ENCODE measurements at places on chromosomes 4 and X.

- no peak for DNase-seq
Observed at GRCh38 chrX:74602142-74602541, 12.3 kb downstream of the RLIM start.

- DNase-seq = no peak
Observed at GRCh38 chr4:170229006-170229405, 139.2 kb upstream of the AADAT start.

DNA sequence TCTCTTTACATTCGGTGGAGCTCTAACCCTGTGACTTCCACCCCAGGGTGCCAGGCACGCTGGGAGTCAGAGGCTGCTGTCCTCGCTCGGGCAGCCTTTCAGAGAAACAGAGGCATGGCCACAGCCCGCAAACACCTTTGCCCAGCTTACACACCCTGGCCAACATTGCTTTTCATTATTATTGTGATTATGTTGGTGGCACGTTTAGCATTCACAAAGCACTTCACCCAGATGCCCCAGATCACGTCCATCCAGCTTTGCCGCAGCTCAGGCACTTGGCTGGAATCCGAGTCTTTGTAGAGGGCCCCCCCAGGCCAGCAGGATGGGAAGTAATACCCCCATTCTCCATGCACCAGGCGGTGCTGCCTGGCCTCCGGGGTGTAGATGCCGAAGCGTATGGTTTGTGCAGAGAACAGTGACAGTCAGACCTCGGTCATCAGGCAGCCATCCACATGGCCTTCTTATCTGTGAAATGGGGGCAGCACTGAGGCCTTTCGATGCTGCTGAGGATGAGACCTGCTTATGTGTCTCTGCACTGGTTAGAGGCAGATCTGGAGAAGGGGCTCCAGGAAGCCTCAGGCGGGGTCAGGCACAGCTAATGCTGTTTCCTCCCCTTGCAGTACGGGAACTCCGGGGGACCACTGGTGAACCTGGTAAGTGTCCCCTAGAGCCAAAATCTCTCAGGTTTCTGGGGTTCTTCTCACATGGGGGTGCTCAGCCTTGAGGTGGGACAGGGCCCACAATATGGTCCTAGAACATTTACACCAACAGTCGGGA is 22.3 kb downstream of the HTRA3 start:
- DNase-seq = no peak

- peak; percentile 38 for DNase-seq
Observed at GRCh38 chr4:3766785-3767569, 792 bp downstream of the ADRA2C start.

DNA sequence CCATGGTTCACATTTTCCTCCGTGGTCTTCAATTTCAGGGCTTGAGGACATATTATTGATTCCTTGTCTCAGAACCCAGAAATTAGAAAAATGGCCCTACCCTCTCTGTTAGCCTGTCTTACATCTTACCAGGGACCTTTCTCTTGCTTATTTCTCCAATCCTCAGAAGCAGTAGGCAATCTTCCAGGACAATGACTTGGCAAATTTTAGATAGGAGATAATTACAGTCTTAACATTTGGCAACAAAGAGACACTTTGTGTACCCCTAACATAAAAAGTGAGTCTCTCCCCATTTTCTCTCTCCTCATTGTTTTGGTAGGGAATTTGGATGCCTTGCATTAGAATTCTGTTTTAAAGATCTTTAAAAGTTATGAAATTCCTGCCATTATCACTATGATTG is 778.1 kb upstream of the SLIT2 start:
- DNase-seq = no peak

GRCh38 chr4:139628184-139629012 is 37.2 kb upstream of the MGST2 start:
- peak; percentile 85 for DNase-seq

DNA sequence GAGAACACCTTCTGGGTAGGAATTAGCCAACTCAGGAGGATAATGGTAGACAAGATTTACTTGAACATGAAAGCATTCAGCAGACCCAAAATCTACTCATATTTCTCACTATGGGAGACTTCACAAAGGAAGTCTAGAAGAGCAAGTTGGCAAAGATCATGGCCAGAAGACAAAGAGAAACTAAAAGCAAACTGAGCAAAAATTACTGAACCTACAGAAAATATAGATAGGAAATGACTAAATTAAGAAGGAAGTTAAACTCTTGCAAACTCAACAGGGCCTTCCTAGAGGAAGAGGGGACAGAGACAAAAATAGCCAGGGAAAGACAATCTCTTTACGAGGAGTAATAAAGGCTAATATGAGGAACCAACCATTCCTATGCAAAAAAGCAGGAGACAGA is 18.7 kb downstream of the CORIN start:
- DNase-seq = no peak

DNA sequence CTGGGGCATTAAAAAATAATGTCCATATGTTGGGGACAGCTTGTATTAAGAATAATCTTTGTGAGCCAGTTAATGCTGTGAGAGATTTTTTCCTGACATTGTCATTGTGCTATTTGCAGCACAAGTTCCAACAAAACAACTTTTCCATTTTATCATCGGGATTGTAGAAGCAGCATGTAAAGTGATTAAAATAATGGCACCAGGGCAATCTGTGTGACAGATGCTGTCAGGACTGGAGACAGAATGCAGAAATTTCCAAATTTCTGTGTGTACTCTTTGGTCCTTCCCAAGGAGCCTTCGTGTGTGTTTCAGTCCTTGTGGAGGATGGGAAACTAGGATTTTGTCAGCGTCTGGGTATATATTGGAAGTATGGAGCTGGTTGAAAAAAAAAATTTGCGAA is 101.5 kb upstream of the LIMCH1 start:
- DNase-seq = no peak

DNA sequence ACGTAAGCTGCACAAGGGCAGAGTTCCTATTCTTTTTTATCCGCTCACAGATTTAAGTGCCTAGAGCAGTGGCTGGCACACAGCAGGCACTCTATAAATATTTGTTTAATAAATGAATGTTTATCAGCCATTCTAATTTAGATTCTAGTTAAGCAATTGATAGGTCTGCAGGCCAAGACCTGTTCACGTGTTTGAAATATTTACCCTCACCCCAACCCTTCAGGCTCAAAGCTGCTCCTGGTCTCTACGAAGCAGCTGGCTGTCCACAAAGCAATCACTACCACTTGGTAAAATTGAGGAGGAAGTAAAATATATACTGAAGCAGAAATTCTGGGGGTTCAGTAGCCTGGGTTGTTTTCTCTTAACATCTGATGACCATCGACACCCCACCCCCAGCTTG is 158.1 kb downstream of the MGST2 start:
- DNase-seq = no peak

- no peak for DNase-seq
Observed at GRCh38 chrX:7503251-7503650, 339.7 kb upstream of the VCX start.

DNA sequence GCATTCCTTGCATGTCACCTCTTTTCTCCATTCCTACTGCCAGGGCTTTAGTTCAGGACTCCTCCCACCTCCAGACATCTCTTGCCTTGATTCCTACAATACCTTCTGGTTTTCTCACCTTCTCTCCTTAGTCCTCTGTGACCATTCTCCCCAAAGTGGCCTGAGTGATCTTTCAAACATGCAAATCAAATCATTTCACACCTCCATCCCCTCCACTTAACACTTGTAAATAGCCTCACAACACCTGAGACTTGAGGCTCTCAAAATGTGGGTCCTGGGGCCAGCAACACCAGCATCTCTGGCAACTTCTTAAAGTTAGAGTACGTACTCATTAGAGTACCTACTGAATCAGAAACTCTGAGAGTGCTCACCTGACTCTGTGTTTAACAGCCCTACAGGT is 68.4 kb downstream of the RTL9 start:
- no peak for DNase-seq

DNA sequence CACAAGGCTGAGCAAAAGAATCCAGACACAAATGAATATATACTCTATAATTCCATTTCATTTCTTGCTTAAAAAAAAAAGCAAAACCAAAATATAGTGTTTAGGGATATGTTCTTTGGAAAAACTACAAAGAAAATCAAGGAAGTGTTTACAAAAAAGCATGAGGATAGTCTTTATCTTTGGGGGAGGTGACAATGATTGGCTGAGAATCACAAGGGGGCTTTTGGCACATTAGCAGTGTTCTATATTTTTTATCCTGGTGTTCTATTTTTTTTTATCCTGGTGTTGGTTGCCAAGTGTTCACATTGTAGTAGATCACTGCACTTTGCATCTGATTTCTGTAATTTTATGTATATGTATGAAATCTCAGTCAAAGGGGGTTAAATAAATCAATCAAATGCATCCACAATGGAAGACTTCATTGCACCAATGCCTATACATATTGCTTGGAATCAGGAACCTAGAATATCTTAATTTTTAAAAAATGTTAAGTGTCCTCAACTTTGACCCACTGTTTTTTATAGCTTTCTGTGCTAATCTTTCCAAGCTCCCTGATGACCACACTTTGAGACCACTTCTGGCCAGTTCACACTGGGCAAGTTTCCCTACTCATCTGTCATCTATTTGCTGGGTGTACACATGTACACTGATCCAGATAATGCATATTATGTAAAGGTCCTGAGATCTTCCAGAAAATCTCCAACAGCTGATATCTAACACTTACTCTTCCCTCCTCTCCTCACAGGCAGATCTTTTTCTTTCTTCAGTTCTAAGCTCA is 3.7 kb downstream of the TBC1D9 start:
- no peak for DNase-seq

DNA sequence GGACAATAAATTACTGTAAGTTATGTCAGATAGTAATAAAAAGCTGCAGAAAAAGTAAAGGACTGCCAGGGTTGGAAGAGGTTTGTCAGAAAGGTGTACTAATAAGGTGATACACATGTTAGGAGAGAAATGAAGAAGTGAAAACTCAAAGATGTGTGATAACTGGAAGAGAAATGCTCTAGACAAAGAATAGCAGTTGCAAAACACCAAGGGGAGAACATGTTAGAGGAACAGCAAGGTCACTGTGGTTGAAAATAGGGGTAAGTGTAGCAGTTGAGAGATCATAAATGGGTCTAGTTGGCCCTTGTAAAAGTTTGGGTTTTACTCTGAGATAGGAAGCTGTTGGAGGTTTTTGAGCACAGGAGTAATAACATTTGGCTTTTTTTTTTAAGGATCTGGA is 46.9 kb downstream of the HSPA4L start:
- DNase-seq = no peak

- no peak for DNase-seq
Observed at GRCh38 chr4:48431401-48431800, 51.7 kb upstream of the SLC10A4 start.

DNA sequence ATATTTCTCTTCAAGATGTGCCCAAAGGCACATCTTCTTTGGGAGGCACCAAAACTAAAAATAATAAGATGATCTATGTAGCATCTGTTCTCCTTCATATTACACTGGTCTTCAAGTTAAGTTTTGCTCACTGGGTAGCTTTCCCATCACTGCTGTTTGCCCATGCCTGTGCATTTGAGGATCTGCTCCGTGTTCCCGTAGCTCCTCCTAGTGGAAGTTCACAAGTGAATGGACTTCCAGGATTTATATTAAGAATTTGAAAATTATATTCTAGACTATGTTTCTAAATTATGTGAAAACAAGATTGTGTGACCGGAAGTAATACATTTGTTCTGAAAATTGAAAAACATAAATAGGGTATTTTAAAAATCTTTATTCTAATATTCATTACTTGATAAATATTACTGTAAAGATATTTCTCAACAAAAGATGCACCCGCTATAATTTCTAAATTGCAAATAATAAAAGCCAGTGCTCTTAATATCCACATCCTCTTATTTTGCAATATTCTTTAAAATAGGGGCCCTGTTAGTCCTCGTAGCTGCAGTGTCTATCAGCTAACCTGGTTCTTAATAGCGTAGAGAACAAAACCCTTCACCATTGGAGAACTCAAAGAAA is 147.7 kb downstream of the RBM46 start:
- DNase-seq = no peak

- DNase-seq = peak; percentile 21
Observed at GRCh38 chr4:115537387-115537786, 424.0 kb upstream of the NDST4 start.

DNA sequence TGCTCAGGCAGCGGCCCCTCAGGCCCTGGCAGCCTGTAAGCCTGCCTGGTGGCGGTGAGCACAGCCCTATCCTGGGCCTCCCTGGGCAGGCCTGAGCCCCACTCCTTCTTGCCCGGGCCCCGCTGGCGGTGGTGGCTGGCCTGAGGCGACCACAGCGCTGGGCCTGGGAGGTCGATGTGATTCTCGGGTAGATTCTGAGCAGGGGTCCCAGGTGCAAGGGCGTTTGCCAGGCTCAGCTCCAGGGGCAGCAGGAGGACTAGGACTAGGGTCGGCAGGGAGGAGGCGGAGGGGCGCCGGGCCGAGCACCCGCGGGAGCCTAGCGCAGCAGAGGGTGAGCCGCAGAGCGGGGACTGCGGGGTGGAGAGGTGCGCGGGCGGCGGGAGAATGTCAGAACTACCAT is 17.0 kb downstream of the FAM9A start:
- no peak for DNase-seq

- no peak for DNase-seq
Observed at GRCh38 chr4:77843628-77844027, 19.0 kb upstream of the MRPL1 start.

DNA sequence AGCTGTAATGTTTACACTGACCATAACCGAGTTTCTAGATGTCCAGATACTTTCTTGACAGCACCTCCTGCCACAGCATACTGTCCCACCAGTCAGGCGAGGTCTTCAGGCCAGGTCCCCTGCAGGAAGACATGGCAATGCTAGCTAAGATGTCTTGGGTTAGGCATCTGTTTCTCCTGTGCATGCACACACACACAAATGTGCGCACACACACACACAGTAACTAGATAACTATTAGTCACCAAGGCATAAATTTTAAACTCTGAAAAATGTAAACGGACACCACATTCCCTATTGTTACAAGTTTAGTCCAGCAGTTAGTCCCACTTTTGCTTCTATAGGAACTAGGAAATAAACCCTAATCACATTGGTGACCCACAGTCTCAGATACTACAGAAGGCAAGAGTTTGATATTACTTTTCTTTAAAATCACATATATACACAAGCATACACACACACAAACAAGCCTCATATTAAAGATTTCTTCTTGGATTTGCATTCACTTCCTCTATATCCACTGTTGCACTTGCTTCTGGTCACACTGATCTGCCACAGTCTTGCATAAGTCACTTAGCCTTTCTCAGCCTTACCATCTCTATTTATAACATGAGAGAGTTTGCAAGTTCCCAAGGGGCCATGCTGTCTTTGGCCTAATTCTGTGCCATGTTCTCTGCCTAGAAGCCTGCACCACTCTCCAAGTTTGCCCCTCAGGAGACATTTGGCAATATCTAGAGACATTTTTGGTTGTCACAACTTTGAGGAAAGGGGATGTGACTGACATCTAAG is 32.2 kb downstream of the IL21 start:
- no peak for DNase-seq

GRCh38 chr4:136106753-136107152 is 1425.5 kb downstream of the PCDH18 start:
- DNase-seq = no peak

- DNase-seq = peak; percentile 89
Observed at GRCh38 chrX:47556045-47556623, 4.9 kb upstream of the ARAF start.
